ENCODE measurements at places on chromosomes 16 and 17.

DNA sequence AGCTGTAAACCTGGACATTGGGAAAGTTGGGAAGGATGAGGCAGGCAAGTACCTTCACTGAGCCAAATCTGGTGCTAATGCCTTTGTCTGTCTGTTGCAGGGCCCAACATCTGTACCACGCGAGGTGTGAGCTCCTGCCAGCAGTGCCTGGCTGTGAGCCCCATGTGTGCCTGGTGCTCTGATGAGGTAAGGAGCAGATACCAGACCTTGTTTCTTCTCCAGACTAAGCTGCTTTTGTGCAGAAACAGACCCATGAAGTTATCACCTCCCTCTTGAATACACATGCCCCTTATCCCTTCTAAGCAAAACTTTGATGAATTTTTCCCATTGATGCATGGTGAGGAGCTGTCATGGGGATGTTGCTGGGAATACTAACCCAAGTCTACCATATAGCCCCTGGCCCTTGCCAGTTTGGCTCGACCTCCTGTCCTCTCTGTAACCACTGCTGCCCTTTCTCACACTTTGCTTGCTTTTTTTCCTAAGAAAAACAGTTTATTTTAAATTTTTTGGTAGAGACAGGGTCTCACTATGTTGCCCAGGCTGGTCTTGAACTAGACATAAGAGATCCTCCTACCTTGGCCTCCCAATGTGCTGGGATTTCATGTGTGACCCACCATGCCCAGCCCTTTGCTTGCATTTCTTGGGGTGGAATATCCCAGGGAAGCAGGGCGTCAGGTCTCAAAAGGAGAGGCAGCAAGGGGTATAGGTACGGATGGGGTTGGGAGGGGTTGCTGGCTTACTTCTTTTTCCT is 20.9 kb downstream of the ITGB3 start:
- DNase-seq = no peak

DNA sequence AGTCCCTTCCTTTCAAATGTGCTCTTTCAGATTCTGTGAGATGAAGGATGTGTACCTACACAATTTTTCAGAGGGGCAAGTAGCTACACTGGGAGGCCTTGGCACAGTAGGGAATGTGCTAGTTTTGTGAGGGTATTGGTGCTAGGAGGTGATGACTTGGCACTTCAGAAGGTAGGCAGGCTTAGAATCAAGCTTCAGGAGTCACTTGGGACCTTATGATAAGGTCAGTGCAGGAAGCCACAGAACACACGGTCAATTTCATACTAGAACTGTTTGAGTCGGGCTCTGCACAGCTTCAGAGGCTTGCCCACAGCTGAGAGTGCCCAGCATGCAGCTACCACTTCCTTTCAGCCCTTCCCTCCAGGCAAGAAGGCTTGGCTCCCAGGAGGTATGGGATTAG is 6.1 kb downstream of the CMTM1 start:
- DNase-seq = no peak

GRCh38 chr17:27521281-27522027 is 65.2 kb downstream of the KSR1 start:
- DNase-seq = no peak

- DNase-seq = no peak
These were observed 8.1 kb downstream of the KCNH6 start for GRCh38 chr17:63531022-63531965.

DNA sequence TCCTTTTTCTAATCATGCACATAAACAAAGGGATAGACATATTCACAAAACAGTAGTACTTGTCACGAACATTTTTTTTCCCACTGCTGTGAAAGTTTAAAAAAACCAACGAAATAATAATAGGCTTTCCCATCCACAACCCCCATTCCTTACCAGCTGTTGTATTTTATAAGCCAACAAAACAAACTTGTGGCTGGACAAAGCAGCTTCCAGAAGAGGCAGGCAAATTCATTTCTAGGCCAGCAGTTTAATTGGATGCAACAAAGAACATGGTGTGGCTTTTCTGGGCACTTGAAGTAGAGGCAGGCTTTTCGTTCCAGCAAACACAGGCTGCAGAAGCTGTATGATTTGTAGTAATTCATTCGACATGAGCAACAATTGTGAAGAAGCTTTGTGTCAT is 56.0 kb upstream of the FAM20A start:
- DNase-seq = no peak

DNA sequence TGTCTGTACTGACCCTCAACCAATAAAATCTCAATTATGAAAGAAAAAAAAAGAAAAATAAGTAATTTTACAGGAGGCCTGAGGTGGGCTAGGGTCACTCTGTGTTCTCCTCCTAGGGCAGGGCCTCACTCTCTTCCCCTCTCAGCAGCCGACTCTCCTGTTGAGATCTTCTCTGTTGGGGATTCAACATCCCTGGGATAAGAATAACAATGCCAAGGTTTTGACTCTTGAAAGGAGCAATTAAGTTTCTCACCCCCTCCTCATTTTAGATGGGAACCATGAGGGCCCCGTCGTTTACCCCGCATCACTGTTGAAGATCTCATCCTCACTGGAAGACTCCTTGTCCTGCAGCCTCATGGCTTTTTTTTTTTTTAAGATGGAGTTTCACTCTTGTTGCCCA is 21.5 kb upstream of the BRCA1 start:
- DNase-seq = no peak

DNA sequence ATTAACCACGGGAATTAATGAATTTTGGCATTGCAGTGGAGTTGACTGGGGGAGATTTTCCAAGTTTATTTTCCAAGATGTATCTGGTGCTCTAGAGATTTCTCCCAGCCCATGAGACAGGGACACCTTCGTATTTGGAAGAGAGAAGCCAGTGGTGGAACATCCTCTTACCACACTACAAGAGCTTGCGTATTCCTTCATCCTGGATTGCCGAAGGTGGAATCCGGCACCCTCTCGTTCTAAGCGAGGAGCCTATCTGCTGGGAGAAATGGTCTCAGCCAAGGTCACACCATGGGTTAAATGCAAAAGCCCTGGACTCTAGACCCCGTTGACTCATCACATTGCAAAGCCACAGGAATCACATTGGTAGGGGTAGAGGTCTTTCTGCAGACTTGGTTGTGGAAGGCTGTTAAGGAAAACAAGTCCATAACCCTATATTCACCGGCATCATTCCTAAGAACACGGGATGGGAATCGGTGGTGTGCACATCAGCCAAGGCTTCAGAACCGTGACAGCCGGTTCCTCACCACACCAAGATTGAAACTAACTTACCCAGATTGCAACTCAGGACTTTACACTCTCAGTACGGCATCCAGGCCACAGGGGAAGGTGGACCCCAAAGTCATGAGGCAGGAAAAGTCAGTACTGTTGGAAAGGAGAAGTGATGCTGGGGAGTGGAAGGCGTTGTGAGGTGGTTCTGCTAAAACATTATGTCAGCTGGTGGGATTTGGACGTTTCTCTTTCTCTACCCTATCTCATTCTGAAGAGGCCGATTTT is 259.8 kb downstream of the CPPED1 start:
- DNase-seq = no peak

DNA sequence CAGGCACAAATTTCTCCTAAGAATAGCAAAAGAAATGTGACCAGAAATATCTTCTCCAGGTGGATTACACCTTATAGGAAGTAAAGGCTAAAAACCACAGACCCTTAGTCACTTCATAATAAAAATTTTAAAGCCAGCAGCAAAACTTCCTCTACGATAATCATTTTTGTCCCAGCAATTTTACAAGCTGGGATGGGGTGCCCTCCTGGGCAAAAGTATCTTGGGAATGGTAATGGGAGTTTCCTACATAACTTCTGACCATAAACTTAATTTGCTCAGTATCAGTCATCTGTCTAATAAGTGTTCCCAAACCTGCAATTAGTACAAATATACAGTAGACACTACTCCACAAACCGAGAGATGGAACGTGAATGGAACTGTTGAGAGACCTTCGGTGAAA is 3.0 kb downstream of the PHF12 start:
- no peak for DNase-seq

Data from Panc1 (cell line).